GM23248 (cell line): ENCODE measurements at places on chromosomes 13 and 19. TPM values are rescaled to one million over a fixed set of nuclear protein-coding genes. Genes with fewer than 3 reads are reported as not detected.
A peak's percentile ranks its signal among the peaks of the same experiment; 100 is the strongest.

DNA sequence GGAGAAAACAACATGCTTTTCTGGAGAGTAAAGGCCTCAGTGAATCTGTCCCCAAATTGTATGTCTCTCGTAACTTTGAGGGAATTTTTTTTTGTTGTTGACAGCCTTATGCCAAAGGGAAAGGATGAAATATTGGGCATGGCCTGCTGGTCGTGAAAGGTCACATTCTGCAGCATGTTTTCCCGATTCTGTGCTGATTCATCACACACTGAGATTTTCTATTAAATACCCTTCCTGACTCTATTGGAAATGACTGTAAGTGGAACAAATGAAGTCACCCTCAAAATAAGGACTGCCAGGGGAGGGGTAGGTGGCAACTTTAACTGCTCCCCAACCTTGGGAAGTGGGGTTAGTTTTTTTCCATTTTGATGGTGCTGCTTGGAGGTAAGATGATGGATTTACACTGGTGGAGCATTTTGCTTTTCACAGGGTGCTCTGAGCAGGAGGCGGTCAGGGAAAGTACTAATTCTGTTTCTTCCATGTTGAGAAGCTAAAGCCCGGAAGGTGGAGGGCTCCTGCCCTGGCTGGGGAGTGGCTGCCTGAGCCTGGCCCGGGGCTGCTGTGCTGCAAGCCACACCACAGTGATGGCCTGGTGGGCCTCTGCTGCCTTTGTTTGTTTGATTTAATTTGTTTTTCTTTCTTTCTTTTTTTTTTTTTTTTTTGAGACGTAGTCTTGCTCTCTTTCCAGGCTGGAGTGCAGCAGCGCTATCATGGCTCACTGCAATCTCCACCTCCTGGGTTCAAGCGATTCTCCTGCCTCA lies 116.8 kb upstream of the SPATA13 start:
- peak; percentile 57 for DNase-seq

Gene CELF5
- 1.1 TPM in 1 of 2 replicates, not detected in the other for total RNA-seq

DNA sequence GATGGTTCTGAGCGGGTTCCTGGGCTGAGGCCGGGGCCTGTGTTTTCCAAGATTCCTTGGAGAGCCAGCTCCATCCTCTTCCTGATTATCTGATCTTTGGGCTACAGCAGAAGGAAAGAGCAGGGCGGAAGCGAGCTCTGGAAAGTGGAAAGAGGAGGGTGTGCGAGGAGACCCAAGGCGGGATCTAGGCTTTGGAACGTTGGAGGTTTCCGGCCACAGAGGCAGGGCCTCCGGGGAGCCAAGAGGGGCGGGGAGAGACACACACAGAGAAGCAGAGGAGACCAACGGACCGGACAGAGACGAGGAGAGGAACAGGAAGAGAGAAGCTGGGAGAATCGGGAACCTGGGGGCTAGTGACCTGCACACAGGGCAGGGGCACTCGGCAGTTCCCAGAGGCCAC lies at the start of gene CLEC11A:
CLEC11A (plus strand) TSS at position 296 of the 400 bp plus-strand sequence. CDS start 162 bp downstream, outside the sequence.
- peak; percentile 92 for DNase-seq

Gene SLC25A42
- 6.9 and 7.3 TPM in 2 replicates for total RNA-seq

Gene TEX29
- total RNA-seq: not detected in 2 replicates

GRCh38 chr13:39023316-39023715 lies 14.6 kb downstream of the PROSER1 start:
- DNase-seq: peak; percentile 5

Gene ZNF418
- 2.6 and 2.8 TPM in 2 replicates for total RNA-seq

DNA sequence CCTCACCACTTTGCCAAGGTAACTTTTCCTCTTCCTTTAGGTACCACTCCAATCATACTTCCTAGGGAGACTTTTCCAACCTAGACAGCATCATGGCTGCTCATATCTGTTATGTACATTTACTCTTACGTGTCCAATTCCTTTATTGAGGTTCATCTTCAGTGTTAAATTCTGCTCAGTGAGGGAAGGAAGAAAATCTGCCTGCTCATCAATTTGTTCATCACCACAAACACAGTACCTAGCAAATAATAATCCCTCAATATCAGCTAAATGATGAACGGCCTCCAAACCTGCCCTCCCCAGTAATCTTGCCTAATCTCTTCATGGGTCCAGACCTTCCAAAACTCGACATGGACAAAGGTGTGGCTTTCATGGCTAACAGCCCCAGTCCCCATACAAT lies 380.8 kb downstream of the KCTD12 start:
- DNase-seq: no peak

Gene SERPINE3
- total RNA-seq: not detected in 2 replicates

- DNase-seq: peak; percentile 42
Observed at GRCh38 chr19:11479090-11479897, 1.6 kb downstream of the ELAVL3 start.

Gene ZNF224
- 15.6 and 19.2 TPM in 2 replicates for total RNA-seq
